SK-MEL-5 (cell line): ENCODE measurements at places on chromosomes 5 and 9. TPM values are rescaled to one million over a fixed set of nuclear protein-coding genes. Genes with fewer than 3 reads are reported as not detected.

CDX1 gene
- total RNA-seq, result not detected in 2 replicates

AMBP gene
- total RNA-seq, result not detected in 2 replicates

CHSY3 gene
- total RNA-seq, result 7.5 and 7.8 TPM in 2 replicates

TOR4A gene
- total RNA-seq, result 0.03 and 0.13 TPM in 2 replicates

TRIP13 gene
- 43.7 and 47.0 TPM in 2 replicates for total RNA-seq
